ENCODE measurements at places on chromosomes 12 and 14.

- no peak for DNase-seq
Measured at GRCh38 chr14:48247977-48248376, 572.6 kb upstream of the MDGA2 start.

- DNase-seq, result no peak
Measured at GRCh38 chr12:13222076-13222475, 25.6 kb downstream of the EMP1 start.

- no peak for DNase-seq
Measured at GRCh38 chr14:68359837-68360552, 432.9 kb downstream of the ZFP36L1 start.

DNA sequence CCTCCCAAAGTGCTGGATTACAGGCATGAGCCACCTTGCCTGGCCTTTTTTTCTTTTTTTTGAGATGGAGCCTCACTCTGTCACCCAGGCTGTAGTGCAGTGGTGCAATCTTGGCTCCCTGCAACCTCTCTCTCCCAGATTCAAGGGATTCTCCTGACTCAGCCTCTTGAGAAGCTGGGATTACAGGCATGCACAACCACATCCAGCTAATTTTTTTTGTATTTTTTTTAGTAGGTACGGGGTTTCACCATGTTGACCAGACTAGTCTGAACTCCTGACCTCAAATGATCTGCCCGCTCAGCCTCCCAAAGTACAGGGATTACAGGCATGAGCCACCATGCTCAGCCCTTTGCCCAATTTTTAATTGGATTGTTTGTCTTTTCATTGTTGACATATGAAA, 58.0 kb downstream of the SINHCAF start:
- DNase-seq, result no peak

DNA sequence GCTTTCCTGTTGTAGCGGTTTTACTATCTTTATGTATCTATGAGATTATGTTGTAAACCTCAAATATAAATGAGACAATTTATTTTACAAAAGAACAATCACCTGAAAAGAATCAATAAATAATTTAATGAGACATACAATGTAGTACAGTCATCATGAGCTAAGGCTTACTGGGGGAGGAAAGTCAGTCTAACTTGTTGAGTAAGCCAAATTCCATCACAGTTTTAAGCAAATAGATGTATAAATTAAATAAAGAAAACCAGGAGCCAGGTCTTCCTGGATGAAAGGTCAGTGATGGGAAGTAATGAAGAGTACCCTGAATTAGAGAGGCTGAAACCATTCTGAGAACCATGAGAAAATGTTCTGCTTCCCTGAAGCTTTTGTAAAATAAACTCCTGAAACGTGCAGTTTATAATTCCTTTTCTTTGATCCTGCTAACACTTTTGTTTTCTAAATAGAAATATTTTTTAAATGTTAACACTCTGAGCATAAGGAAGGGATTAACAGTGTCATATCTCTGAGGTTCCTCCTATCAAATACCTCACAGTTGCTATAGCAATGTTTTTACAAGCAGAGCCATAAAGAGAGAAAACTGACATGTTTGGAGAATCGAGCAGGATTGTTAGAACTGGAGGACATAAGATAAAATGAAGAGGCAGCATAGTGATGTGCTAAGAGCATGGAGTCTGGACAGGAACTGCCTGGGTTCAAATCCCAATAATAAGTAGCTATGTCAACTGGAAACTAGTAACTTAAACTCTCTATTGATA, 444.9 kb upstream of the FOXG1 start:
- no peak for DNase-seq

GRCh38 chr12:12202105-12202504, 64.7 kb downstream of the LRP6 start:
- no peak for DNase-seq

DNA sequence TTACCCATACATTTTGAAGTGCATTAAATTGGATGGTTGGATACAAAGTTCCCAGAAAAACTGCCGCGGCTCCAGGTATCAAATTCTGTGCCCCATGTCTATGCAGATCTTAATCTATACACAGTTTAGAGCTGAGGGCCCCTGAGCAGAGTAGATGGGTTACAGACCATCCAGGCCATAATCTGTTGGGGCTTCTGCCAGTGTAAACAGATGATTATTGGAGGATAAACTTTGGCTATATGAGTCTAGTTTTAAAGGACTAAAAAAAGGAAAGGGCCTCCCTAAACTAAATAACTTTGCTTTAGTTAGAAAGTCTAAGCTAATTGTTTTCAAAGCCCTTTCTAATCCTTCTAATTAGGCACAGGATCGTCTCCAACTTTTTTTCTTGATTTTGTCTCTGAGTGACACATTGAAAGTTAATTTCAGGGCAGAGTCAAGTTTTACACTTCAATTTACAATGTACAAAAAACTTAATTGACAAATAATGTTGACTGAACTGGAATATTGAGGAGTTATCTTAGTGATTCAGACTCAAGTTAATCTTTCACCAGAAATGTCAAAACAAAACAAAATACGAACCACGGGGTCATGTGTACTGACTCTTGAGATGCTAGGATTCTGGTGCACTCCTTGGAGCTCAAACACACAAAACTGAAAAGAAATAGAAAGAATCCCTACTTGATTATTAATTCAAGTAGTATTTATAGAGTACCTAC, 133.9 kb upstream of the SCAF11 start:
- no peak for DNase-seq

DNA sequence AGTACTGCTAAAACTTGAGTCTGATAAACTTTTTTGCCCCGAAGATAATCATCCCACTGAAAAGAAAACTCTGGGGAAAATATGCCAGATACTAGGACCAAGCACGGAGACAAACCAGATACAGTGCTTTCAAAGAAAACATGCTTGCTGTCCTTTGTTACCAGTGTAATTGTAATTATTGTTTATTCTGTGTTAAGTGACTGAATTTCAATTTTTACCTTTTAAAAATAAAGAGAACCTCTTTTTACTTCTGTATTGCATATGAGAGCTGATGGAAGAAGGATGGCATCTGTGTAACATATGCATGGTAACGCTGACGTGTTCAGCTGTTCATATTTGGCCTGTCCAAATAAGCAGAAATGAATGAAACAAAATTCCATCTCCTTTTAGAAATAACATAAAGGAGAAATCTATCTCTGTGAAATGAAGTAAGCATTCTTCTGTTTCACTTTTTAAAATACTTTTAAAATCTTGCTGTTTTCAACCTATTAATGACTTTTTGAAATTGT, 22.5 kb downstream of the SLC35E3 start:
- DNase-seq, result no peak

DNA sequence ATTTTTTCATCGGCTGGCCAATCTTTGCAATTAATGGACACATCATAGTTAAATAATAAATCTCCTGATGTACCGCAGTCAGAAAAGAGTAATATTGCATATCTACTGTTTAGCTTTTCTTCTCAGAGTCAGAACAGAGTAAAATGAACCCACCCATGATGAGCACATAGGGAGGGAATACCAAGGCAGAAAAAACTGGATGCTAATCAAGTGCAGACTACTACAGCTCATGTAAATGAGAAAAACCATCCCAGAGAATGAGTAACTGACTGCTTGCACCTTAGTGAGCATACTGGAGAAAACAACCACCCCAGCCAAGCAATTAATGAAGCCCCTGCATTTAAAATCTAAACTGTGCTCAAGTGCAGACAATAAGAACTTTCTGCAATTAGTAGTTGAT, 483.7 kb downstream of the MDGA2 start:
- no peak for DNase-seq

DNA sequence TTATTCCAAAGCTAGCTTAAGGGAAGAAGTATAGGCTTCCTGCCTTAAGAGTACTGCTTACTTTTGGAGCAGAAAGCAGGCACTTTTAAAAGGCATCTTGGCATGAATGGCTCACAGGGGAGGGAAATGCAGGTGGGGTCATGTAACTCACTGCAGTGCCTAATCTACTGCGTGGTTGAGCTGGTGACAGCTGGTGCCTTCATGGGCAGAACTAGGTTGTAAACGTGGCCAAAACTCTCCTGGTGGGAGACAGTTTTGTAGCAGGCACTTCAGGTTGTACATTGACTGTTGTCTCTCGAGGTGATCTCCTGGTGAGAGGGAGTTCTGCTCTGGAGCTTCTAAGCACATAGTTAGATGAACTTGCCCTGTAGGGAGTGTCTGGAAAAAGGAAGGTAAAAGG, 962.5 kb downstream of the DIO2 start:
- no peak for DNase-seq

- DNase-seq, result no peak
Measured at GRCh38 chr12:23550753-23551152, 398.7 kb downstream of the SOX5 start.

DNA sequence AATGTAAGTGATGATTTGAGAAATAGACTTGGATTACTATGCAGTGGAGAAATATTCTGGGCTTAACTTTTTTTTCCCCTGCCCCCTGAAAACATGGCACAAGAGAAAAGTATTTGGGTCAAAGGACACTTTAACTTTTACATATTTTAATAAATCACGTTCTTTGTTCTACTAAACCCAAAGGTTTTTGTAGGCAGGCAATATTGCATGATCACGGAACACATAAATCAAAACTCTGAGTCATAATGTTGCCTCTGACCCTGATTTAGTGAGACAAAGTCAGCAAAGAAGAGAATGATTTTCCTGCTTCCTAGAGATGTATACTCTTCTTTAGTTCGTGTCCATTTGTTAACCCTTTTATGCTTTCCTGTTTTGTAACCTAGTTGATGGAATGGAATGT, 38.0 kb downstream of the ABCD2 start:
- DNase-seq, result peak; percentile 46

DNA sequence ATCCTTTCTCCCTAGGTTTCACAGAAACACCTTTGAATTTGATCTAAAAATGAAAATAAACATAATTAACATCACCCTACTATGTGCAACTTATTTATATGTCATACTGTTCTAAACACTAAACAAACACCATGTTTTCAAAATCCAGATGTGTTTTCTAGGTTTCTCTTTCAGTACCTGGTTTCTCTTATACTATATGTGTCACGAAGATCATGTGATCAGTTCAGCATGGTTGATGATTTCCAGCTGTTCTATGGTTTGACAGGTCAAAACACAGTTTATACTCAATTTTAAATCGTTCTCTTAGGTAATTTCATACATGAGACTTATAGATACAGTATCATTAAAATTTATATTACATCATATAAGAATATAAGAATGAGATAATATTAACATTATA, 373.1 kb downstream of the SOX5 start:
- DNase-seq, result no peak

GRCh38 chr12:120874547-120875245, 29.5 kb downstream of the SPPL3 start:
- no peak for DNase-seq

DNA sequence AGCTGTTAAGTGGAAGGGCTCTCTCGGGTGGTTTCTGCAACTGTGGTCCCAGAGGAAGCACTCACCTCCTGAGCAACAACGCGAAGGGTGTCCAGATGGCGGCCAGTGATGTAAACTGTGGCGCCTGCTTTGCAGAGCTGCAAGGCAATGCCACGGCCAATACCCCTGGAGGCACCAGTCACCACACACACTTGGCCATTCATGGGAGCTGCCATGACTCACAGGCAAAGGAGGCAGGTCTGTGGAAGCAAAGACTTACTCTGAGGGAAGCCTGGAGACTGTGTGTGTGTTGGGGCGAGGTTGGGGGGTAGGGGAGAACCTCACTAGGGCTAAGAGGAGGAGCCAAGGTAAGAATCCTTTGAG, 707 bp downstream of the DHRS1 start:
- DNase-seq, result peak; percentile 92

- no peak for DNase-seq
Measured at GRCh38 chr12:61891632-61892031, 368.6 kb upstream of the USP15 start.

DNA sequence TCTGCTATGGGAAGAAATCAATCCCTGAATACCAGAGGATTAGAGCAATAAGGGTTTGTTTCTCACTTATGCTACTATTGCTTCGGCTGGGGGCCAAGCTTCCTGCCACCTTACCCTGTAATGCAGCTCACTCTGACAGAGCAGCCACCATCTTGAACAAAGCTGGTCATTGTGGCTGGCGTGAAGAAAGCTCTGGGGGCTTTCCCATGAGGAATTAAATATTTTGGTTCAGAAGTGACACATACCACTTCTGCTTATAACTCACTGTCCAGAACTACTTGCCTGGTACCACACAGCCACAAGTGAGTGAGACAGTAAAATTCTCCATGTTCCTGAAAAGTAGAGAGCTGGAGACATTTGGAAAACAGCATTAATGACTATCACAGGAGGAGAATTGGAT, 82.6 kb downstream of the GALNT8 start:
- no peak for DNase-seq

DNA sequence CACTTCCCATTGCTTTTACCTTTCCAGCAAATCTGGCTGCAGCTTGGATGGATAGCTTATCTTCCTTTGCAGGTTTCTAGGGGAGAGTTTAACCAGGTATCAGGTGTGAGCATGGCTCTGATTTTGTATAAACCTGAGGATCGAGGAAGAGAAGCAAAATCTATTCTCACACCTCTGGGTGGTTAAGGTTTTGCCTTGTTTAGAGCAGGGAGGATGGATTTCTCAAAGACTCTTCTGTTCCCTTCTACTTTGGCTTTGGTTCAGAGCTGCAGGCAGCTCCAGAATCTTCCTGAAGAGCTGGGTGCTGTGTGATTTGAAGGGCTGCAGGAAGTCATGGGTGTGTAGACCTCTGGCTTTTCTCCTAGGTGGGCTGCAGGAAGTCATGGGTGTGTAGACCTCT, 1.7 kb downstream of the JDP2 start:
- DNase-seq, result no peak

DNA sequence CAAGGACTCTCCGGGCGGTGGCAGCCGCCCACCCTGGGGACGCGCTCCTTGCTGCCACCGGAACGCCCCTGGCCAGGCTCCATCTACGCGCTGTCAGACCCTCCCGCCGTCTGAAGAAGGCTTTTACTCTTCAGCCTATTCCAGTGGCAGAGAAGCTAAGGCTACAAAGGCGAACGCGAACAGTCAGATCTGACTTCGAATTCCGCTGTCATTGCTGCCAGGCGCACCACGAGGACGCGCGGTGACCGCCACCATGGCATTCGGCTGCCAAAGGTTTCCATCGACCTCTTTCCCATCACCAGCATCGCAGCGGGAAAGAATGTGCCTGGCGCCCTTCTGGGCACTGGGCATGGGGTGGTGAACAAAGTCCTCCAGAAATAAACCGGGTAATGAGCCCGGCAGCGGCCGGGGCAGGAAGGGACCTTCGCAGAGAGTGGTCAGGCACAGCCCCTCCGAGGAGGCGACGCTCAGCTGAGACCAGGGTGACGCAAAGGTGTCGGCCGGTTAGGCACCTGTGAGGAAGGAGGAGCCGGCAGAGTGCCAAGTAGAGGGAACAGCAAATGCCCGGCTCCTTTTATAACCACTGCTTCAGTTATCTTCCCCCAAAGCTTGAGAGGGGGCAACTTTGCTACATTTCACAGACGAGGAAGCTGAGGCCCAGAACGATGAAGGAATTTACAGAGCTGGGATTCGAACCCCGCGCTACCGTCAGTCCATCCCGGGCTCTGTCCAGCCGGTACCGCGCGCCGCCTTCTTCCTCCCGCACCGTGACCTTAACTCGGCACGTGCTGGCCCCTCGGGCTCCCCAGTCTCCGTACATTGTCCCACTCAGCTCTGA, 1.9 kb upstream of the RFX4 start:
- DNase-seq, result no peak
